SJSA1 (cell line): ENCODE measurements at places on chromosomes 3 and 15. TPM values are rescaled to one million over a fixed set of nuclear protein-coding genes. Genes with fewer than 3 reads are reported as not detected.

Gene DNAH12
- total RNA-seq = not detected in 2 replicates

- no peak overlapping the region for H3K4me3 ChIP-seq
- peaks cover 70% of the 10 kb centered on the region for H3K4me1 ChIP-seq
- no peaks in the 10 kb centered on the region for H3K27me3 ChIP-seq
- no peak overlapping the region for H3K27ac ChIP-seq
Measured at GRCh38 chr3:185929192-185930151, 8.3 kb downstream of the TRA2B start.

DNA sequence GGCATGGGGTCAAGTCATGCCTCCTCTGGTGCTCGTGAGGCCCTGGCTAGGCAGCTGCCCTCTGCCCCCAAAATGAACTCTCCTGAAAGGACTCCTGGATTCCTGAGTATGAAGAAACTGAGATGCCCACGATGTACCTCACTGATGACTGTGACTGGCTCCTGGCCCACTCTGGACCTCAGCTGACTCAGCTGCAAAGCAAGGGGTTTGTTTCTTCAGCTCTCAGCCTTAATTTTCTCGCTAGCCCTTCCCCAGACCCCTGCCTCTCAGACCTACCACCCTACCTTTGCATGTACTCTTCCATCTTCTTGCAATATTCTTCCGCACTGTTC is 5.2 kb upstream of the GNAI2 start:
- H3K4me1 ChIP-seq = peaks cover 22% of the 10 kb centered on the region
- no peak for DNase-seq
- no peaks in the 10 kb centered on the region for H3K27me3 ChIP-seq
- H3K36me3 ChIP-seq = no peaks in the 10 kb centered on the region
- no peak overlapping the region for H3K27ac ChIP-seq

DNA sequence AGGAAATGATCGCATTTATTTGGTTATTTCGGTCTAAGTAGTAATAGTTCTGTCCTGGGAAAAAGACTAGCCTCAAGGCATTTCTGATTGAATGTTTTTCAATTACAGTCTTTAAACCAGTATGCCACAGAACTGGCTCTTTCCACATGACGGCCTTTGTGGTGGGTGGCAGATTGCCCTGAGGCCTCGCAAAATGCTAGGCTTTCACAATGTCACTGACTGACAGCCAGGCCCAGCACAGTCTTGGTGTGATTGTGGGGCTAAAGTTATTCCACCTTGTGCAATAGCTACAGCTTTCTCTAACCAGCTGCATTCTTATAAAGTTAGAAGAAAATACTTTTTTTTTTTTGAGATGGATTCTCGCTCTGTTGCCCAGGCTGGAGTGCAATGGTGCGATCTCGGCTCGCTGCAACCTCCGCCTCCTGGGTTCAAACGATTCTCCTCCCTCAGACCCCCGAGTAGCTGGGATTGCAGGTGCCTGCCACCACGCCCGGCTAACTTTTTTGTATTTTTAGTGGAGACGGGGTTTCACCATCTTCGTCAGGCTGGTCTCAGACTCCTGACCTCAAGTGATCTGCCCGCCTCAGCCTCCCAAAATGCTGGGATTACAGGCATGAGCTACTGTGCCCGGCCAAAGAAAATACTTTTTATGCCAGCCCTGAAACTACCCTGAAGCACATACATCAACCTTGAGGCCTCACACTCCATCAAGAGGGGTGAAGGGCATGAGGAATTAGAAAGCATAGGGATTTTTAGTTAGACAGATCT is 2.5 kb upstream of the ADIPOQ start:
- H3K4me3 ChIP-seq = no peak overlapping the region
- no peak overlapping the region for H3K27ac ChIP-seq
- H3K27me3 ChIP-seq = peaks cover 5% of the 10 kb centered on the region
- H3K4me1 ChIP-seq = no peaks in the 10 kb centered on the region
- H3K36me3 ChIP-seq = no peaks in the 10 kb centered on the region
- peak; percentile 2 for DNase-seq

DNA sequence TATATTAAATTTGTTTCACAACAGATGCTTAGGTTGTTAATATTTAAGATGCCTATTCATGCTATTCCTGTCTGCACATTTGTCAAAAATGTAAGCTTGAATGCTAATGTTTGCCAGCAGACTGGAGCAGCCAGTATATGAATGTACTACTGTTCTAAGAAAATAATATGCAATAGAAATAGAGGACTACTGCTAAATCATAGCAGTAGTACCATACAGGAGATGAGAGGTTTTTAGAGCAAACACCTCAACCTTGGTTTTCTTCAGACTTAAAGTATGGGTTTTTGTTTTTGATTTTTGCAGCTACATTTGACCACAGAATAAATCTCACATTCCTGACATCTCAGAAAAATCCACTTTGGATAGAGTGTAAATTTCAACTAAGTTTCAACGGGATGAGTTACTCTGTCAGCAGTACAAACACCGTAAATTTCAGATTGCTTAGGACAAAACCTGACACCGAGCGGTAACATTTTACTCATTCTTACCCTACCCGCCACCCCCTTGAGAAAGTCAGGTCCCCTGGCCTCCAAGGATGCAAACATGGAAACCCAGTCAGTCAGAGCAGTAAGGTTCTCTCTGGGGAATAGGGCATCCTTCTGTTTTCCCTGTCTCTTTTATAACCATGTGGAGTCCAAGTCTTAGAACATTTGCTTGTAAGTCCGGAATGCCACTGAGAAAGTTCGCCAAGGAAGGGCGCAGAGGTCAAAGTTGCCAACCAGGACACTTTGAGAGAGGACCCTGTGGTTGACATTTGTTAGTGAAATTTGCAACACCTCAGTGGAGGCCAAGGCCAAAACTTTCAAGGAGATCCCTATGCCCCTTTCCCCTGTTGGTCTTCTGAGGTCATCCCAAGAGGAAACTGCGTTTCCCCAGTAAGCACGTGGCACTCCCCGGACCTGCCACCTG is 17.9 kb upstream of the SATB1 start:
- DNase-seq = no peak
- peaks cover 58% of the 10 kb centered on the region for H3K27me3 ChIP-seq
- H3K4me3 ChIP-seq = no peak overlapping the region
- H3K4me1 ChIP-seq = peaks cover 7% of the 10 kb centered on the region
- no peaks in the 10 kb centered on the region for H3K36me3 ChIP-seq

- no peaks in the 10 kb centered on the region for H3K4me1 ChIP-seq
- no peaks in the 10 kb centered on the region for H3K36me3 ChIP-seq
- no peak for DNase-seq
- no peak overlapping the region for H3K4me3 ChIP-seq
Measured at GRCh38 chr3:135158520-135158919, 363.5 kb downstream of the EPHB1 start.

GRCh38 chr15:71052356-71052755 is 62.9 kb upstream of the THSD4 start:
- DNase-seq = no peak
- no peak overlapping the region for H3K27ac ChIP-seq
- no peaks in the 10 kb centered on the region for H3K27me3 ChIP-seq
- no peaks in the 10 kb centered on the region for H3K36me3 ChIP-seq
- peaks cover 15% of the 10 kb centered on the region for H3K4me1 ChIP-seq

DNA sequence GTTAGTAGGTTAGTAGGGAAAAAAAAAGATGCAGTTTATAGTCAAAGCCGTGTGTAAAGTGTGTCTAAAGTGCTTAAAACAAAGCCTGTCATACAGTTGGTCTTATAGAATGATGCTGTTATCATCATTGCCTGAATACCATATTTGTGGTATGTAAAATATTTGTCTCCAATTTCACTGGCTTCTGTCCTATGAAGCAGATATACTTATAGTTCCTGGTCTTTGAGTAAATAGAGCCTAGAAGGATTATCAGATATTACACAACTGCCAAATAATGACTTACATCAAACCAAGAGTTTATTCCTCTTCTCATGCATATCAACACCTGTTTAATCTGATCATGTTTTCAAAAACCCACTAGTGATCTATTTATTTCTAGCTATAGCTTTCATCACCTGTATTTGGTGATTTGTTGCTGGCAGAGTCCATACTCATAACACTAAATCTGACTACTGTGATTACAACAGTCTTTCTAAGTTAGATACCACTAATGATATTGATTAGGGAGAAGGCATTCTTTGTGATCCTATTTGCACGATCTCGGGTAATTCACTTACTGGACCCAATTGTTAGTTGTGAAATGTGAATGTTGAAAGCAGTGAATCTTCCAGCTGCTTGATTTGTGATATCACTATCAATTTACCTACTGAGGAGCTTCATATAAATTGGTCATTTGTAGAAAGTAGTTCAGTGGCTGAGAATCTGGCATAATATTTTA is 413.7 kb downstream of the LPP start:
- H3K36me3 ChIP-seq = peaks cover 3% of the 10 kb centered on the region; the same call in 1 of the 2 replicates
- H3K27ac ChIP-seq = no peak overlapping the region
- H3K27me3 ChIP-seq = no peaks in the 10 kb centered on the region
- no peak overlapping the region for H3K4me3 ChIP-seq
- no peak for DNase-seq
- H3K4me1 ChIP-seq = peaks cover 29% of the 10 kb centered on the region

DNA sequence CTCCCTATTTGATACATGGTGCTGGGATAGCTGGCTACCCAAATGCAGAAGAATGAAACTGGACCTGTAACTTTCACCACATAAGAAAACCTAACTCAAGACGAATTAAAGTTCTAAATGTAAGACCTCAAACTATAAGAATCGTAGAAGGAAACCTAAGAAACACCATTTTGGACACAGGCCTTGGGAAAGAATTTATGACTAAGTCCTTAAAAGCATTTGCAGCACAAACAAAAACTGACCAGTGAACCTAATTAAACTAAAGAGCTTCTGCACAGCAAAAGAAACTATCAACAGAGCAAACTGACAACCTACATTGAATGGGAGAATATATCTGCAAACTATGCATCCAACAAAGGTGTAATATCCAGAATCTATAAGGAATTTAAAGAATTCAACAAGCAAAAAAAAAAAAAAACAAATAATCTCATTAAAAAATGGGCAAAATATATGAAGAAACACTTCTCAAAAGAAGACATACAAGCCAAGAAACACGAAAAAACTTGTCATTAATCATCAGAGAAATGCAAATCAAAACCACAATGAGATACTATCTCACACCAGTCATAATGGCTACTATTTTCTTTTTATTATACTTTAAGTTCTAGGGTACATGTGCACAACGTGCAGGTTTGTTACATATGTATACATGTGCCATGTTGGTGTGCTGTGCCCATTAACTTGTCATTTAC is 37.0 kb downstream of the HDGFL3 start:
- no peak overlapping the region; the same call in 1 of the 2 replicates for H3K27ac ChIP-seq
- H3K27me3 ChIP-seq = no peaks in the 10 kb centered on the region
- DNase-seq = no peak

- H3K36me3 ChIP-seq = no peaks in the 10 kb centered on the region
- H3K4me1 ChIP-seq = peaks cover 14% of the 10 kb centered on the region
- no peak overlapping the region for H3K4me3 ChIP-seq
- H3K27me3 ChIP-seq = no peaks in the 10 kb centered on the region
Measured at GRCh38 chr3:106765342-106765741, 611.9 kb upstream of the CCDC54 start.

GRCh38 chr3:192879346-192880031 is 38.2 kb downstream of the MB21D2 start:
- DNase-seq = peak; percentile 94
- peaks cover 45% of the 10 kb centered on the region for H3K4me1 ChIP-seq
- no peak overlapping the region for H3K27ac ChIP-seq
- no peak overlapping the region for H3K4me3 ChIP-seq
- no peaks in the 10 kb centered on the region for H3K27me3 ChIP-seq

DNA sequence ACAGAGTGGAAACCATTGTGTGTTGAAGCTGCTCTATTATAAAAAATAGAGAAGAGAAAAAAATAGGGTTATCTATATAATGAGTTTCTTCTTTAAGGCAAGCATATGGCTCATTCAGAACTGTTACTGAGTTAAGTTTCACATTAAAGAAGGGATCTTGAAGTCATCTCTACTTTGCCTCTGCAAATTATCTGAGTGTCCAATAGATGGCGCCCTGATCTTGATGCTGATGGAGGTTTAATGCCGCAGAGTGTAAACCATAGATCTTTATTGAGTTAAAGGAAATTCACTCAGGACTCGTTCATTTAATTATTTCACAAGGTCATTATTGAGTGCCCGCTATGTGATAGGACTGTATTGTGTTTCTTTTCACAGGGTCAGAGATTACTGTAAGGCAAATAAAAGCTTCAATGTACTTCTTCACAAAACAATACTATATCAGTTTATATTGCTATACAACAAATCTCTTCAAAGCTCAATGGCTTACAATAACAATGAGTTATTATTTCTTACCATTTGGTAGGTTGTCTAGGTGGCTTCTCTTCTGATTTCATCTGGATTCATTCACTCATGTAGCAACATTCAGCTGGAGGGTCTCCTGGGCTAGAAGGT is 171.4 kb downstream of the NSUN3 start:
- no peaks in the 10 kb centered on the region for H3K27me3 ChIP-seq
- H3K4me3 ChIP-seq = no peak overlapping the region
- no peak overlapping the region for H3K27ac ChIP-seq
- no peaks in the 10 kb centered on the region for H3K36me3 ChIP-seq
- no peaks in the 10 kb centered on the region for H3K4me1 ChIP-seq
